Stimulated activated CD4-positive, alpha-beta T cell treated with anti-CD3 and anti-CD28 coated beads, Interleukin-1b, Interleukin-23, amount 100 ng/mL, for 1 hour (primary cell): ENCODE measurements at places on chromosomes 1 and 21.

DNA sequence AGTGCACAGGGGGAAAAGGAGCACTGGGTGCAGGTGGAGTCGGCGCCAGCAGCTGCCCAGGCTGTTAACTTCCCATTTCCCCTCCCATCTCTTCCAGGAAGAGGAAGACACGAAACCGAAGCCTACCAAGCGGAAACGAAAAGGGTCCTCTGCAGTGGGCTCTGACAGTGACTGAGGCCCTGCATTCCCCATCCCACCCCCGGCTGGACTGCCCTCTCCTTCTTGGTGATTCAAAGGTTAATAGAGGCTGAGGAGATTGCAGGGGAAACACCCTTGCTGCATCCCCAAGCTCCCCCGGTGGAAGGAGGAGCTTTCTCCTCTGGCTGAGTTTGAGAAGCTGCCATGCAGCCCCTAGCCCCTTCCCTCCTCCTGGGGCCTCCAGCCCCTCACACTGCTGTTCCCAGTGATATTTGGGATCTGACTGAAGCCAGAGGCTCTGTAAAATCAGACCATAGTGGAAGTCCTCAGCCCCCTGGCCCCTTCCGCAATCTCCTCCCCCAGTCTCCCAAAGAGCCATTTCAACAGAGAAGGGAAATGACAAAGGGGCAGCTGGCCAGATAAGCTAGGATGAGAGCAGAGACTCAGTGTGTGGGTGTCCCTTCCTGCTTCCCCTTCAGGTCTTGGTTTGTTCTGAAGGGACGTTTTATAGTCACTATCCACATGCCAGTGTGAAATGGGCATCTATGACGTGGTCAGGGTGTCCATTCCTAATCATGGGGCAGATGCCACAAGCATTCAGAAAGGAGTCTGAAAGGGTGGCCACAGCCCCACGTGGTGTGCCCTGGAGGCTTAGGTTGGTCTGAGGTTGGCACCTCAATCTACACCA, 1.9 kb upstream of the SLC27A3 start:
- no peak for DNase-seq

DNA sequence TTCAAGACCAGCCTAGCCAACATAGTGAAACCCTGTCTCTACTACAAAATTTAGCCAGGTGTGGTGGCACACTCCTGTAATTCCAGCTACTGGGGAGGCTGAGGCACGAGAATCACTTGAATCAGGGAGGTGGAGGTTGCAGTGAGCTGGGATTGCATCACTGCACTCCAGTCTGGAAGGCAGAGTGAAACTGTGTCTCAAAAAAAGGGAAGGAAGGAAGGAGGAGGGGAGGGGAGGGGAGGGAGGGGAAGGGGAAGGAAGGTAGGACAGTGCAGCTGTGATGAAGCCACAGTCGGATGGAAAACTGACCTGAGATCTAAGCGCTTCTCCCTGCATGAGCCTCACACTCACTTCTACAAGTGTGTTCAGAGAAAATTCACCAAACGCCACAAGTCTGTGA, 22.0 kb upstream of the FHAD1 start:
- no peak for DNase-seq

DNA sequence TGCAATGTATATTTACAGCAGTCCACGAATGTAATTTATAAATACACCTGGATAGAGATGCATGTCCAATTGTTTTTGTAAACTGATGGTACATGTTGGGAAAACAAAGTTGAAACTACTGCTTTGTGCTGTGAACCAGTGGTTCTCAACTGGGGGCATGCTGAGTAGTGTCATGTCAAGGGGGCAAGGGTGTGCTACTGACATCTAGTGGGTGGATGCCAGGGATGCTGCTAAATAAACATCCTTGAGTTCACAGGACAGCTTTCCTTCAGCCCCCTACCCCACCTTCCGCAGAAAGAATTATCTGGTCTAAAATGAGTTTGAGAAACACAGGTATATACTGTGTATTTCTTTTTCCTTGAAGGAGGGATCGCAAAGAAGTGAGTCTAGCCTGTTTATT, 95.9 kb downstream of the RASAL2 start:
- no peak for DNase-seq

GRCh38 chr1:10059342-10059718, 26.6 kb downstream of the UBE4B start:
- DNase-seq, result no peak

DNA sequence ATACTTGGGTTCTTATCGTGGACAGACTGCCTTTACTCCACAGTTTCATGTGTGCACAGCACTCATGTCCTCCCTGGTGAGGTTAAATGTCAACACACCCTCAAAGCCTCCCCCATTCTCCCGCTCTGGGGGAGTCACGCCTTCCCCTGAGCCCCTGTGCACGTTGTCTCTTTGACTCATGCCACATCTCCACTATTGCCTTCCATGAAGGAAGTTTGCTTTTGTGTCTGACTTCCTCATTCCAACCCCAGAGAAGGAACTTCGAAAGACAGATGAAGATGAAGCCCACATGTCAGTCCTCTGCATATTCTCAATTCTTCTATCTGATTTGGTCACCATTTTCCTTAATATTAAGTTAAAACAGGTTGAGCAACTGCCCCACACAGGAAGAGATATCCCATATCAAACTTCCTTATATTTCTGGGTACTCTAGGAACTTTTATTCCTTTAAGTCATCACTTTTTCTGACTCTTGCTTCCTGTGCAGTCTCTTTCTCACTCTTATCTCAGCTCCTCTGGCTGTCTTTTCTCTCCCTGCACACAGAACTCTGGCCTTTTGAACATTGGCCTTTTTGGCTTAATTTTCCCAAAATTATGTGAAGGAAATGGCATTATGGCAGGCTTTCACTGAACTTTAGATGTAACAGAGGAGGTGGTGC, 41.5 kb downstream of the C4BPA start:
- DNase-seq, result no peak

DNA sequence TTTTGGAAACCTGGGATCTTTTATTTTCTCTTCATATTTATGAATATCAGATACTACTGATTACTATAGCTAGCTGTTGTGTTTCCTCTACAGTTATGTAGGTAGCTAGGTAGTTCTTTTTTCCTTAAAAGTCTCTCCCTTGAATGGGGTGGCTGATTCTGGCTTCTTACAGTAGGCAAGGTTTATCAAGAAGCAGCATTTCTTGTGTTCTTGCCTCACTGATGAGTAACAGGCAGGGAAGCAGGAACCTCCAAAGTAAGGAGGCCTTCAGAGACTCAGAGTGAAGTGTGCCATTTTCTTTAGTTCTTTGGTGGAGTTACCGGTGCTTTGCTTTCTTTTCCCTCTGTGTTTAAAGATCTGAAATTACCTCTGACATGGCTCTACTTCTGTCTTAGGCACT, 56.0 kb downstream of the ZMYM4 start:
- DNase-seq, result no peak

- no peak for DNase-seq
Measured at GRCh38 chr1:93331412-93331811, 14.3 kb upstream of the DR1 start.

DNA sequence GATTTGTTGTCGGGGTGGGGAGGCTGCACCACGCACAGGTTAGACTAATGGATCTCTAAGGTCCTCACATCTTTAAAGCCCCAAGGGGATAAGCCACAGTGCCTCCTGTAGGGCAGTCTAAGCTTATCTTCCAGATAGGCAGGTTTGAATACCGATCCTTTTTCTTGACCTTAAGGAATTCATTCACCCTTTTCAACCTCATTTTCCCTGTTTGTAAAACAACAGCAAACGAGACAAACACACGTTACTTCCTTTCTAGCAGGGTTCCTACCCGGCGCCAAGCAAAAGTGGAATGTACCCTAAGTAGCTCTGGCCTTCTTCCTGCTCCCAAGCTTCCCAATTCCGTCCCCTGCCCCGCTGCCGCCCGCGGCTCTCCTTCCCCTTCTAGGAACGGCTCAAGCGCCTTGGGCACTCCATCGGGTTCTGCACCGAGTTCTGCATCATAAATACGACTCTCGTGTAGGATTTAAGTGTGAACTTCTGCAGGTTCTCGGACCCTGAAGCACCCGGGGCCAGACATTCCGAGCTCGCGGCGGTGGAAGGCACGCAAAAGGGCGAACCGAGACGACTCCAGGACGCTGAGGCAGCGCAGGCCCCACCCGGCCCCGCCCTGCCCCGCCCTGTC, 548 bp upstream of the CDC20 start:
- DNase-seq, result no peak

DNA sequence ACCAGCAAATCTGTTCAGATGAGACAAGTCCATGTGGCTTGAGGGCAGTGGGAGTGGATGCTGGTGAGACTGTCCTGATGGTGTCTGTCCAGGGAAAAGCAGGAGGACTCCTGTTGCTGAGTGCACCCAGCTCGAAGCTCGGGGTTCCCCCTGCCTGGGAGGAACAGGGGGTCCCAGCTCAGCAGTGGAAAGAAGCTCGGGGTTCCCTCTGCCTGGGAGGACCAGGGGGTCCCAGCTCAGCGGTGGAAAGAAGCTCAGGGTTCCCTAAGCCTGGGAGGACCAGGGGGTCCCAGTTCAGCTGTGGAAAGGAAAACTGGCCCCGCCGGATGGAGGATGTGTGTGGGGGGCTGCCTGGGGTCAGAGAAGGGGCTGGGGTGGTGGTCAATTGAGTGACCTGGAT, 39.1 kb downstream of the CRYAA start:
- DNase-seq, result no peak

DNA sequence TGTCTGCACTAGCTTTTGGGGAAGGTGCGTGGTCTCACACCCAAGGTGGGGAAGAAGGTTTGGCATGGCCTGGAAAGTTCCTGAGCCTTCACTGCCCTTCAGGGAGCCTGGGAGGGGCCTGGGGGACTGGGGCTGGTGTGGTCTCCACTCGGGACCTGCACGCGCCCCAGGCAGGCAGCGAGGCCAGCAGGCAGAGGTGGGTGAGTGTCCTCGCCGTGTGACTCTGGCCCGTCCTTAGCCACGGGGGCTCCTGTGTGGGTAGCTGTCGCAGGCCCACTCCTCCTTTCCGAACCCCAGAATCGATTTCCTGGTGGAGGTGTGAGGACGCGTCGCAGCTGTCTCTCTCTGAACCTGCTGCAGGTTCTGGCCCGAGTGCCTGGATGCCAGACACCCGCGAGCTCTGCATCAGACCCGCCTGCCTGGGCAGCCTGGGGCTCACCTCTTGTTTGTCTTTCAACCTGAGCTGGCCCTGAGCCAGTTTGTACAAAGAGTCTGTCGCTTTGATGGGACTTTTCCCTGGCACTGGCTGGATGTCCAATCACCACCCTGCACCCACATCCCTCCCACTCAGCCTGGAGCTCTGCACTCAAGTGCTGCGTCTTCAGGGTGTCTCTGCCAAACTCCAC, 36.0 kb upstream of the SLC19A1 start:
- no peak for DNase-seq

DNA sequence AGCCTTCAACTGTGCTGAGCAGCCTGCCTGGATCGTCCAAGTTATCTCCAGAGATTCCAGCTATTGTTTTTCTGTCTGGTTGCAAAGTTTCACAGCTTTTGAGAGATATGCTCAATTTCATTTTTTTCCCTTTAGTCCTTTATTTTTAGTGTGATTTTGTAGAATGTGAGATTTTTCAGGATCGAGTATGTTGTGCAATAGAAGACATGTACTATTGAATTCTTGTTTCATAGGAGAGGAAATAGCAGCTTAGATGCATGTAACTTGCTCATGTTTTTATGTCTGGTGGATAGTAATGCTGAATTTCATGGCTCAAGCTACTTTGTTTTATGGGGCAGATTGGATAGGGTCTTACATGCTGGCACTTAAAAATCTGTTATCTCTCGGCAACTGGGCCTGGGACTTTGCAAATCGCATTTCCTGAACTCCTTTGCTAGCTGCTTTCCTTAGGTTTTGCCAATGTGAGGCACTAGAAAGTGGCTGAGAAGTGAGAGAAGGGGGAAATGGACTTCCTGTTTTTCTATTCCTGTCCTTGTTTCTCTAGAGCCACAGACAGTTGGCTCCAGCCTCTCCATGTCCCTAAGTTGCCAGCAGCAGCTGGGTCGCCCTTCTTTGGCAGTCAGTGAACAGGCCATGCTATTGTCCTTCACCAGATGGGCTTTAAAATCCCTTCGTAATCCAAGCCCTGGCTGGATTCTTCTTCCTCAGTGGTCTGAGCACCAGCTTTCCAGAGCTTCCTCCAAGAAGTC, 101.4 kb upstream of the PDE4B start:
- no peak for DNase-seq

GRCh38 chr1:29633771-29634170, 397.4 kb downstream of the PTPRU start:
- no peak for DNase-seq

- peak; percentile 68 for DNase-seq
Measured at GRCh38 chr1:234772345-234773147, 162.6 kb upstream of the IRF2BP2 start.

GRCh38 chr1:90295534-90295933, 300.6 kb downstream of the ZNF326 start:
- no peak for DNase-seq

GRCh38 chr1:3539707-3540425, 71.4 kb downstream of the MEGF6 start:
- no peak for DNase-seq

- no peak for DNase-seq
Measured at GRCh38 chr1:8089535-8090228, 63.6 kb upstream of the ERRFI1 start.

DNA sequence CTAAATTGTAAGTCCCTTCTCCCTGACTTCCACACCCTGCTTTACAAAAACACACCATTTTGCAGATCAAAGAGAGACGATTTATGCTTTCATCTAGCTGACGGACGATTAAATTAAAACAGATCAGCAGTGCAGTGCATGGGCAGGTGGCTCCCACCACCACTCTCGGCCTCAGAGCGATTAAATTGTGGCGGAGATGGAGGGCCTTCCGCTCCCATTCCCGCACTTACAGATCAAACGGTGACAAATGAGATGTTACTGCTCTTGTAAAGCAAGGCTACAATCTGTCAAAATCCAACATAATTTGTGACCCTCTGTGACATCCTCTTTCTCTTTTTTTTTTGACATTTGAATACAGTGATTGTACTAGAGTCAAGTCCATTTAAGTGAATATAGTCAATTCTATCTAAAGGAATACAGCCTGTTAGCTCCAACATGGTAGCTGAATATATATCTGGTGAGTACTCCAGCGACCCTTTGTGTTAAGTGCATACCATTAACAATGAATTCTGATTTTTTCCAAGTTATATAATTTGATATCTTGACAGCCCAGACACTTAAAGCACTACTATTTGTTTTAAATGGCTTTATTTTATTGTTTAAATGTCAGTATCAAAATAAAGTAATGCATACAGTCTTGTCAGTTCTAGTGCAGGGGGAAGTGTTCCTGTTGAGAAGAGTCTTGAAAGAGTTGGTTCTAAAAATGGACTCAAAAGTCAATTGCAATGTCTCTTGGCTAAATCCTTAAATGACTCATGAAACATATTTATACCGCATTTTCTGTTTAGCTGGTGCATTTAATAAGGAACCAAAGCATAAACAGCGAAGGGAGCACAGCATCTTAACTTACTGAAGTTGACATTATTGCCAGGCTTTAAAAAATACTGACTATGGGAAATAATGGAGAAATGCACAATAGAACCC, 109.0 kb downstream of the ESRRG start:
- no peak for DNase-seq

DNA sequence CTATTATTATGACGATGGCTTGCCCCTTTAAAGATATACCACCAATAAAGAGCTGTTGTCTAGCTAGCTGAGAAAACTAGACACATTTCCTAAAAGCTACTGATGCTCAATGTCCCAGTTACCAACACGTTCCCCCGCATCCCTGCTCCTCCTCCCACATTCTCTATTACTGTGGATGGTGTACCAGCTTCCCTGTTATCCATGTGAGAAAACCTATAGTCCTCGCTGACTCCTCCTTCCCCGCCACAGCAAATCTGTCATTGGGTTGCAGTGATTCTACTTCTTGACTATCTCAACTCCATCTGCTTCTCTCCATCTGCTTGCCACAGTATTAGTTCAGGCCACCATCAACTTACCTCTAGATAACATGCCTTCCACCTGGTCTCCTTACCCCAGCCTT, 337.5 kb downstream of the KCNH1 start:
- DNase-seq, result no peak

- peak; percentile 4 for DNase-seq
Measured at GRCh38 chr1:51569284-51570062, 47.4 kb upstream of the OSBPL9 start.
